Kidney capillary endothelial cell (primary cell): ENCODE measurements at places on chromosomes 16 and 17.
A peak's percentile ranks its signal among the peaks of the same experiment; 100 is the strongest.

DNA sequence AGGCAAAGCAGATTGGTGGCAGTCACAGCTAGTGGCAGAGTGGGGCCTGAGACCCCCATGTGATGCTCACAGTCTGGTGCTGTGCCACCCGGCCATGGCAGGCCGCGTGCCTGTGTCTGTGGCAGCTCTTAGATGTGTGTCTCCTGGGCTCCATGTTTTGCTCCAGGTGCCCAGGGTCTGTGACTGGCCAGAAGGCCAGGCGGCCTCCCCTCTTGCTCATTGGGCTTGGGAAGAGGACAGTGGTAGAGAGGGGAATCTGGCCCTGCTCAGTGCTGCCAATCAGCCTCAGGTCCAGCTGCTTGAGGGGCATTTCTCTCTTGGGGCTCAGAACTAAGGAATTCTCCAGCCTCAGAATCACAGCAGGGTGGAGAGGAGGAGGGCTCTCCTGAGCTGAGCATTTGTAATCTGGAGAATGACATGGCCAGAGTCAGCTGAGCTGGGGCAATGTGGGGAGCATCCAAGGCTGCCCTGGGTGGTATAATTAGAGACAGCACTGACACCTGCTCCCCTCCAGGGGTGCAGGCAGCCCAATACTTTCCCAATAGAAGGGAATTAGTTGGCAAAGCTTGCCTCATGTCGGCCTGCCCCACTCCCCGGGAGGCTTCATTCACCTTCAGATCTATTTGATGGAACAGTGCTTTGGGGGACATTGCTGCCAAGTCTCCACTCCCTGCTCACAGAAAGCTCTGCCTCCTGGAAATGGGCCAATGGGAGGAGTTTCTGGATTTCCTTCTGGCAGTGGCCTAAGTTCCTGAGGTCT, 2.7 kb upstream of the LASP1NB start:
- no peak for DNase-seq

- DNase-seq = no peak
Observed at GRCh38 chr17:4609761-4610160, 25.4 kb downstream of the SMTNL2 start.

DNA sequence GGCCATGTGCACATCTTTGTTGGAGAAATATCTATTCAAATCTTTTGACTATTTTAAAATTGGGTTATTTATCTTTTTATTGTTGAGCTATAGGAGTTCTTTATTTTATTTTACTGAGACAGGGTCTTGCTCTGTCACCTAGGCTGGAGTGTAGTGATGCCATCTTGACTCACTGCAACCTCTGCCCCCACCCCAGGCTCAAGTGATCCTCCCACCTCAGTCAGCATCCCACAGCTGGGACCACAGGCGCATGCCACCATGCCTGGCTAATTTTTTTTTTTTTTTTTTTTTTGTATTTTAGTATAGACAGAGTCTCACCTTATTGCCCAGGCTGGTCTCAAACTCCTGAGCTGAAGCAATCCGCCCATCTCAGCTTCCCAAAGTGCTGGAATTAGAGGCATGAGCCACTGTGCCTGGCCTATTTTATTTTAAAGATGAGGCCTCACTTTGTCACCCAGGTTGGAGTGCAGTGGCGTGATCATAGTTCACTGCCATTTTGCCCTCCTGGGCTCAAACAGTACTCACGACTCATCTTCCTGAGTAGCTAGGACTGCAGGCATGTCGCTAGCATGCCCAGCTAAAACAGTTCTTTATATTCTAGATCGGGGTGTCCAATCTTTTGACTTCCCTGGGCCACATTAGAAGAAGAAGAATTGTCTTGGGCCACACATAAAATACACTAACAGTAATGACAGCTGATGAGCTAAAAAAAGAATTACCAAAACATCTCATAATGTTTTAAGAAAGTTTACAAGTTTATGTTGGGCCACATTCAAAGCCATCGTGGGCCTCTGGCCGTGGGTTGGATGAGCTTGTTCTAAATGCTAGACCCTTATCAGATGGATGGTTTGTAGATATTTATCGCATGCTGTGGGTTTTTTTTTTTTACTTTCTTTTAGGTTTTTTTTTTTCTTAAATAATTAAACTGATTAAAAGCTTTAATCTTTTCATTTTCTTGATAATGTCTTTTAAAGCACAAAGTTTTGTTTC, 13.7 kb downstream of the TENT4B start:
- no peak for DNase-seq

DNA sequence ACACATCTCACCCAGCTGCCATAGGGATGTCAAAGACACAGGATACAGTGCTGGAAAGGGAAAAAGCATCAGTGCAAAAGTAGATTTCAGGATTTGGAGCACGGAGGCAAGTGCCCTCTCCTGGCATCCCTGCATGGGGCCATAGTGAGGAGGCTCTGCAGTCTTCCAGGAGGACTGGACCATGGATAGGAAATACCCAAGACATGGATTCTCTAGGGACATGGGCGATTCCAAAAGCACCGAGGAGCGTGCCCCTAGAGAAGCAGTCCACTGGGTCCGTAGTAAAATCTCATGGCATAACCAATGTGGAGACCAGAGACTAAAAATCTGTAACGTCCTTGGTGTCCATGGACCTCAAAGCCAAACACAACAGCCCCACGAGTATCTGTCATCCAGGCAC, 818.2 kb downstream of the KCNJ18 start:
- DNase-seq = no peak

DNA sequence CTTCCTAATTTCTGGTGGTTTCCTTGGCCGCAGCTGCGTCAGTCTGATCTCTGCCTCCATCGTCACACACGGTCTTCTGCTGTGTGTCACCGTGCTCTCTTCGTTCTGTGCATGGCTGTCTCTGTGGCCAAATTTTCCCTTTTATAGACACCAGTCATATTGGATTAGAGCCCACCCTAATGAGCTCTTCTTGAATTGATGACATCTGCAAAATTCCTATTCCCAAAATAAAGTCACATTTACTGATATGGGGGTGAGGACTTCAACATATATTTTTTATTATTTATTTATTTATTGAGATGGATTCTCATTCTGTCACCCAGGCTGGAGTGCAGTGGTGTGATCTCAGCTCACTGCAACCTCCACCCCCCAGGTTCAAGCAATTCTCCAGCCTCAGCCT, 38.4 kb downstream of the GINS3 start:
- no peak for DNase-seq

DNA sequence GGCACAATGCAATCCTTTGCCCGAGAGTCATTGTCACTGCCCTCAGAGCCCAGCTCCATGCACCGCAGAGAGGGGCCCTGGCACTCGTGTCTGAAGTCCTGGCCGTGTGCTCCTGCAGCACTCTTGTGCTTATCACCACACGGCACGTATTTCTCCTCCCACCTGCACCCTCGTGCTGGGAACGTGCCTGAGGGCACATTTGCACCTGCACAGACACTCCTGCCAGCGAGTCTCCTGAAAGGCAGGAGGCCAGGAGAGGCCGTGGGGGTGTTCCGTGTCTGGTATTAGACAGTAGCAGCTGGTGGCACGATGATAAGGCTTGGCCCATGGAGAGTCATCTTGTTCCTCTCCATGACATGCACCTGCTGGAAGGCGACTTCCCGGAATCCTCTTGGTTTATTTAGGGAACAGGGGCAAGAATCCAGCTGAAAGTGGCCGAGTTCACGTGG, 3.4 kb upstream of the ACSF3 start:
- DNase-seq = no peak

- no peak for DNase-seq
Observed at GRCh38 chr16:79870016-79870886, 269.7 kb upstream of the MAF start.

- DNase-seq = no peak
Observed at GRCh38 chr17:31544186-31544585, 152.7 kb downstream of the RAB11FIP4 start.

GRCh38 chr17:57186226-57187019, 69.9 kb upstream of the MSI2 start:
- DNase-seq = no peak

DNA sequence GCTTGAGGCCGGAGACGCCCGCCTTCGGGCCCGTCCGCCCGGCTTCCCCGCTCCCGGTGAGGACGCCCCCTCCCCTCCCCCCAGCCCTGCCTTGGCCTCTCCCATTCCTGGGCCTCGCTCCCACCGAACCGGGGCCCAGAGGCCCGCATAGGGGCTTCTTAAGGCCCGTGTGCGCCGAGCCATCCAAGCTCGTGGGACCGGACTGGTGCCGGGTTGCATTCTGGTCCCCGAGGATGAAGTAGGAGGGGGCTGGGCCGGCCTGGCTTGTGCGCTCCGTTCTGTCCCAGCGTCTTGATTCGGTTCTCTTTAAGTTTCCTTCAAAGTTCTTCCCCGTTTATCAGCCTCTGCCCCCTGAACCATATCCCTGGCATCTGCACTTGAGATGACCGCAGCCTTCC, 488 bp downstream of the SENP3 start:
- DNase-seq = no peak

- DNase-seq = no peak
Observed at GRCh38 chr17:15177343-15177742, 87.8 kb downstream of the PMP22 start.

DNA sequence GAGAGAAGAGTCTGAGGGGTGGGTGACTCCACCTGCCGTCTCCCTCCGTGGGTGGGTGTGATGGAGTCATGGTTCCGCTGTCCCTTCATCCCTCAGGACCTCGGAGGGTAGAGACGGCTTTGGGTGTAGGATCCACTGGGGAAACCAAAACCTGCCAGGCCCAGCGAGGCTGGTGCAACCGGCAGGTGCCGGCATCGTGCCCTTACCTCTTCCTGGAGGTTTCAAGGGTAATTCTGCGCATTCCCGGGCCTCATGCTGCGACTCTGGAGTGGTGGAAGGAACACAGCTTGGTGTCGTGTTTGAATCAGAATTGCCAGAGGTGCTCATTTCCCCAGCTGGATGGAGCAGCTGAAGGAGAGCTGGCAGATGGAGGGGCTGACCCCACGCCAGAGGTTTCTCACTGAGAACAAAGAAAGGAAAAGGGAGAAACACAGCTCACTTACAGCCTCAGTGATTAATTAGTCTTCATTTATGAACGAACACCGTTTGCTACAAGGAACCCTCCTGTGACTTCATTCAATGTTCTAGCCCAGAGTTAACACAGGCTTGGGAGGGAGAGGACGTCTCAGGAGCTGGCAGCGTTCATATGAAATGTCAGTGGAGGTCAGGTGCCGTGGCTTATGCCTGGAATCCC, 16.3 kb upstream of the ATP2A3 start:
- DNase-seq = no peak

GRCh38 chr17:73283841-73284282, 22.2 kb upstream of the CPSF4L start:
- DNase-seq = no peak

GRCh38 chr16:89705006-89705405, 3.5 kb upstream of the SPATA2L start:
- DNase-seq = no peak

DNA sequence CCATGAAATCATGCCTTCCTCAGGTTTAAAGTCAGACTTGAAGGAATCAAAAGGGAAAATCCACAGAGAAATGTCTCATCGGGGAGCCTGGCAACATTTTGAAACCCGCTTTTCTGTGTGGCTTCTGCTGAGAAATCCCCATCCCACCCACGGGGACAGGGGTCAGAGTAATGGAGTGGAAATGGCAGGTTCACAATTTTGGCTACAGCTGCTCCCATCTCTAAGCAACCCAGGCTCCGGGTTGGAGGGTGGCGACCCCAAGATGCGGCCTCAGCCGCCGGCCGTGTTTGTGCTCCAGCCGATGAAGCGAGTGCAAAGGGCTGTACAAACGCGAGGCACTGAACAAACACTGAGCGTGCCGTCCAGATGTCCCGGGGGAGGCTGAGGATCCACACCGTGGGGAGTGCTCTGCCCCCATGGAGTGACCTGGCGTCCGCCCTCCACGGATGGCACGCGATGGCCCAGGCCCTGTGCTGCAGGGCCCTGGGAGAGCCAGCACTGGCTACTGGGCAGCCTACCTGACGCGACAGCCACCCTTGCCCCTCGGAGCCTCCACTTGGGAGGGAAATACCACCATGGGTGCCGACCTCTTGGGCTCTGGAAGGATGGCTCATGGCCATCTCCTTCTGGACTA, 22.2 kb downstream of the SLC43A2 start:
- no peak for DNase-seq

GRCh38 chr17:67588326-67588725, 129.4 kb upstream of the NOL11 start:
- no peak for DNase-seq

DNA sequence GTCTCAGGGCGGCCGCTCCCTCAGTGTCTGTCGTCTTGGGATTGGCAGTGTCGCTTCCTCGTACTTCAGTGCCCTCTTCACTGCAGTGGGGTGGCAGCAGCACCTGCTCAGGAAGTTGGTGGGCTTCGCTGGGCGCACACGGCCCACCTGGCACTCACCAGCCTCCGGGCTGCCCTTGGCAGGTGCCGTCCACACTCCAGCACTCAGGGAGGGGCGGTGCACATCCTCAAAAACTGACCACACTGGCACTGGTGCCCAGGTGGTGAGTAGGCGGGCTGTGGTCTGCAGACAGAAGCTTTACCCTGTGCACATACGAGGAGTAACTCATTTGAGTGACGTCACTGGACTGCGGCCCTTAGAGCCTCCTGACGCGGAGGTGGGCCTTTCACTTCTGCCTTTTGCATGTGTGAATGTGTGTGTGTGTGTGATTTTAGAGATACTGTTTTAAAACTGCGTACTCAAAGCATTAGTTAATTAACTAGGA, 94.6 kb downstream of the BANP start:
- no peak for DNase-seq

- DNase-seq = no peak
Observed at GRCh38 chr16:13956635-13957196, 36.8 kb downstream of the ERCC4 start.

DNA sequence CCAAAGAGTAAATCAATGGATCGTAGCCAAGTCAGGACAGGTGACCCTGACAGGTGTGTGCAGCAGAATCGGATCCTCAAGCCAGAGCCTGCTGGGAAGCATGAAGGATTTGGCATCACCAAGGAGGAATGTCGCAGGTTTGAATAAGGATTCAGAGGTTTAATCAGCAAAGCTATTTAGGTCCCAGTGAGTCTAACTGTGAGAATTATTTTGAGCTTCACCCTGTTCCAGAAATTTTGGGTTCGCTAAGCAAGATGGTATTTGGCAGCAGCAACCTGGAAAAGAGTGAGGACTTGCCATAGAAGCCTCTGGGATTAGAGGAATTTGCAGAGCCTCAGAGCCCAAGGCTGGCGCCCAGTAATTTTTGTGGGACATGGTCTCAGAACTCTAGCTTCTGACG, 173.0 kb downstream of the CCDC182 start:
- no peak for DNase-seq

- DNase-seq = no peak
Observed at GRCh38 chr16:66495440-66495839, 54.5 kb downstream of the TK2 start.

DNA sequence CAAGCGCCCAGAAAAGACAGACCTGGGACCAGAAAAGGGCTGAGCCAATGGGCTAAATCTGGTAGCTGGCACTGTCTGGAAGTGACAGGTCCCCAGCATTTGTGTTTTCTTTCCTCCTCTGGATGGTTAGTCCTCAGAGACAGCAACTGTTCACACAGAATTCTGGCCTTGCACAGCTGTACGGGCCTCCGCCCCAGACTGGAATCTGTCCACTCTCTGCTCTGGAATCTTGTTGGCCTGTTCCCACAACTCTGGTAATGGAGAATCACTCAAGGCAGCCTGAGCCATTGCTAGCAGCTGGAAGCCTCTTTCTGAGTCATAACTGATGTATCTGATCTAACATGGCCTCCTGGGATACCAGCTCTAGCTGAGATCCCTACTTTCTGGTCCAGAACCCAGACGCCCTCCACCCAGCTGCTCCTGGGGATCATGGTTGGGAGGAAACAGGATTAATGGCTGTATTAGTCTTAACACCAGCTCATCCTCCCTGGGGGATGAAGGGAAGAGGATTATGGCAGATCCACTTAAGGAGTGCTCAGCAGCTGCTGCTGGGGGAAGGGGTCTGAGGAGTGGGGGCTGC, 9.1 kb downstream of the ZNF668 start:
- peak; percentile 45 for DNase-seq
